K562 (cell line): ENCODE measurements at places on chromosomes 7 and 10. TPM values are rescaled to one million over a fixed set of nuclear protein-coding genes. Genes with fewer than 3 reads are reported as not detected.

DNA sequence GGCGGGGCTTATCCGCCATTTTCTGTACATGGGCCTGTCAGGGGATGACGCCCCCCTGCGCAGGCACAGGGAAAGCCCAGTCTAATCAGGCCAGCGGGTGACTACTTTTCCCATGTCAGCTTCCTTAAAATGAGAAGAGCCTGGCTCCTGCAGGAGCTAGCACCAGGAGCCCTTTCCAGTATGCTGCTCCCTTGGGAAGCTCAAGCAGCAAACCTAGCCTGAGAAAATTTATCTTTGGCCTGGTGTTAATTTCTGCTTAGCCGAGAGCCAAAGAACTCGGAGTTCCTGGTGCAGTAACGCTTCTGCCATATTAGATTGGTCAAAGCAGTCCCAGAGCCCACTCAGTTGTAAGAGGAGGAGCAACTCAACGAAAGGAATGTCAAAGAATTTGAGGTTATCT, 239.0 kb upstream of the PHYHIPL start:
- no peak overlapping the region for H3K27ac ChIP-seq
- no peaks in the 10 kb centered on the region for H3K36me3 ChIP-seq
- H3K4me3 ChIP-seq = no peak overlapping the region
- H3K4me1 ChIP-seq = no peaks in the 10 kb centered on the region
- no peak for DNase-seq
- H3K27me3 ChIP-seq = no peaks in the 10 kb centered on the region

- H3K27me3 ChIP-seq = peaks cover 75% of the 10 kb centered on the region
- H3K4me1 ChIP-seq = peaks cover 7% of the 10 kb centered on the region; the same call in 1 of the 2 replicates
- H3K4me3 ChIP-seq = no peak overlapping the region
- H3K36me3 ChIP-seq = no peaks in the 10 kb centered on the region
- DNase-seq = no peak
Measured at GRCh38 chr10:133088956-133089800, 1.5 kb downstream of the ADGRA1 start.

The TFPI2 gene
- total RNA-seq = 0.11 TPM in 1 of 2 replicates, not detected in the other

The HPSE2 gene
- total RNA-seq = 0.16 TPM in 1 of 2 replicates, not detected in the other

The MYL7 gene
- total RNA-seq = not detected in 2 replicates

The EBF3 gene
- total RNA-seq = not detected in 2 replicates

The C10orf143 gene
- 0.27 and 0.33 TPM in 2 replicates for total RNA-seq
